NCI-H146 (cell line): ENCODE measurements at places on chromosomes 2 and 18.

DNA sequence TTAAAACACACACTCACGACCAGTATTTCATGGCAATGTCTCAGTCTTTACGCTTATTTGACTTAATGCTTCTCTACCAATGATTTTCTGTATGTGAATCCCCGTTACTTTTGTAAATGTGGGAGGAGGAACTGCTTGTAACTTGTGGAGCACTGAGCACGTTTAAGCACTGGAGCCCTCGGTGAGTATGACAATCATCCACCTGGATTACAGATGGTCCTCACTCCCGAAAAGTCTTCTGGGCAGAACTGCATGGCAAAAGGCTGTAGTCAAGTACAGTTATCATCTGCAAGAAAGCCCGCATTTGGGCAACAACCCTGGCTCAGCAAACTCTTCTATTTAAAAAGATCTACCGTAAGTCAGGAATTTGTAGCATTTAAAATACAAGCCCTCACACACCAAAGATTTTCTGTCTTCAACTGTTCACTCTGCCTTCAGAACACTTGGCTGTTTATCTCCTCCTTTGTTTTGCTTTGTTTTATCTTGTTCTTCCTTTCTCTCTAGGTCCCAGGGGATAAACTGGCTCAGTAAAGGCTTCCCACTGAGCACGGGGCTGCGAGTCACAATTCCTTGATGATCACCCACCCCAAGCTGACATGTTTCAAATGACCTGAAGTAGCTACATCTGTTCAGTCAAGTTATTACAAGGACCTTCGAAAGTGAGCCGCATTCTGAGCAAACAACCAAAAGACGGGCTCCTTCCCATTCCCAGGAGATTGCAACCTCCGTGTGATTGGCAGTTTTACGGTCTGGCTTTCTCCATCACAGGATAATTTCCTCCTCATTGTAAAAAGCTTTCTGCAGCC is 102.2 kb downstream of the DLGAP1 start:
- DNase-seq = no peak

- DNase-seq = no peak
Observed at GRCh38 chr2:95282458-95282857, 8.2 kb downstream of the PROM2 start.

DNA sequence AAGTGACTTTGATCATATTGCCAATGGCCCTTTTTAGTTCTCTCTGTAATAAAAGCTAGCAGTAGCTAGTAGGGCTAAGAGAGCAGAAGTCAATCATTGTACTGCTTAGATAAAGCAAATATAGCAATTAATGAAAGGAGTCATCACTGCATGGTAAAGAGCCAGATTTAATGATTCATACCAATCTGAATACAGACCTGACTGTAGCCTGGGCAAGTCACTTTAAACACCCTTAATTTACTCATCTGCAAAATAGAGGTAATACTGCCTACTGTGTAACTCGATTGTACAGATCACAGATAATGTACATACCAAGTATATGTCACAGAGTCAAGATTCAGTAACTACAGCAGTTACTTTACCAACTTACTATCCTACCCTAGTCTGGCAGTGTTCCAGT is 63.6 kb downstream of the ASXL2 start:
- no peak for DNase-seq

DNA sequence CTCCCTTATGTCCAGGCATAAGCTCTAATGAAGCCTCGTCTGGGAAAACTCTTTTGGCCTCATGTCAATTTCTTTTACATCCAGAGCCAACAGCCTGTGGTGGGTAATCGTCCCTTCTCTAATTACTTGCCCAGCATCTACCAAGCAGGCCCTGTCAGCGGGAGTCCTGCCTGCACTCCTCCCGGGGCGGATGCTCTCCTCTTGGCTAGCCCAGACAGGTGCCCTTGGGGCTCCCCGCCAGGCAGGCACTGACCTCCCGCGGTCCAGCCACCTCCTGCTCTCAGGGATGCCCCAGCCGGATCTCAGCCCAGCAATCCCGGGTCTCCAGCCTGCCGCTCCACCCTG is 74.2 kb downstream of the NCAPH start:
- peak; percentile 92 for DNase-seq

DNA sequence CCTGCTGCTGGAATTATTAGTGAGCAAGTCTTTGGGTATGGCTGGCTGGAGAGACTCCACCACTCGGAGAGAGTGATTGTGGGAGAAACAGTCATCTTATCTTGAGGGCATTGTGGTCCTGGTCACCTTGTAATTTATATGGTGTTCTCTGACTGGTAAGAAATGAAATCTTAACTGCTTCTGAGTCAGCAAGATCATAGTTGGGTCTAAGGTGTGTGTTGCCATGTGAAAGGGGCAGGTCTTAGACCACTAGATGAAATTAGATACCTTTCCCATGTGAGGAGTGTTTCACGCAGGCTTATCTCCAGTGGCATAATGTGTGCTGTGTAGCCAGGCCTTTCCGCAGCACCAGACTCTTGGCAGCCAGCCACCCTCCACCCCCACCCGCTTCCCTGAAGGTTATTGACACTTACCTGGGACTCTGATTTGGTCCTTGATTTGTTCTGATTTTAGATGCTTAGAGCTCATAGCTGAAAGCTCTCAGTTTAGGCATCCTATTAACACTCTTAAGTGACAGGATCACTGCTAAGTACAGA is 7.7 kb downstream of the MAPRE3 start:
- peak; percentile 59 for DNase-seq

- no peak for DNase-seq
Observed at GRCh38 chr2:74036010-74036409, 51.3 kb downstream of the TET3 start.

- DNase-seq = no peak
Observed at GRCh38 chr2:161028581-161028980, 131.6 kb upstream of the TANK start.

DNA sequence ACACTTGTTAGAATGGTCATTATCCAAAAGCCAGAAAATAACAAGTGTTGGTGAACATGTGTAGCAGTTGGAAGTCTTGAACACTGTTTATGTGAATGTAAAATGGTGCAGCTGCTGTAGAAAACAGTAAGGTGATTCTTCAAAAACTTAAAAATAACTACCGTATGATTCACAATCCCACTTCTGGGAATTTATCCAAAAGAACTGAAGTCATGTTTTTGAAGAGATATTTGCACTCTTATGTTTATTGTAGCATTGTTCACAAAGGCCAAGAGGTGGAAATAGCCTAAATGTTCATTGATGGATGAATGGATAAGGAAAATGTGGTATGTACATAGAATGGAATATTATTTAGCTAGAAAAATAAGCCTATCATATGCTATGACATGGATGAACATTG is 6.3 kb upstream of the SPP2 start:
- DNase-seq = no peak

DNA sequence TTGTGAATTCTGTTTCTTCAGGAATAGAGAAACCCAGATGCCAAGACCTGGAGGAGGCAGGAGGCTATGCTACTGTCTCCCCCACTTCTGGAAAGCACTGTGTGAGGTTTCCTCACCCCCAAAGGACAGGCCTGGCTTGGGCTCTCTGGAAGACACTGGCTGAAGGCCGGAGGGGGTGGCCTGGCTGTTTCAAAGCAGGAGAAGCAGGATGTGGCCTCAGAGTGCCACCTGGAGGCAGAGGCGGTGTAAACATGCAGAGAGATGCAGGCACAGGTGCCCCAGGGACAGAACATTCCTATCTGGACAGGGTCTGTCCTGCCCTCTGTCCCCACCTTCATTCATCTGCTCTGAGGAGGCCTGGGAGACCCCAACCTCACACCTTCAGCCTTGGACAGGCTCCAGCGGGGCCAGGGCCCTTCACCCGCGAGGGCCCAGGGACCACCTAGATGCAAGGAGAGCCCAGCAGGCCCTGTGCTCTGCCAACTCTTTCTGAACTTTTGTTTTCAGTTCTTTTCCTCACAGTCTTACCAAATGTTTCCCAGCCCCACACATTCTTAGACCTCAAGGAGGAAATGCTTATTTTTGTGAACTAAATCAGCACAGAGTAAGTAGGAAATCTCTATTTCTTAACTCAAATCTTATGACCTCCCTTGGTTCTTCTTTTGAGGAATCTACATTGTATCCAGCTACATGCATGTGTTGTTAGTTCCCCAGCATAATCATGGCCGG is 79.2 kb downstream of the LONRF2 start:
- peak; percentile 82 for DNase-seq

- DNase-seq = no peak
Observed at GRCh38 chr2:143124445-143124844, 4.8 kb upstream of the ARHGAP15 start.

GRCh38 chr2:119204525-119204924 is 19.1 kb upstream of the STEAP3 start:
- DNase-seq = no peak

GRCh38 chr2:2748399-2749205 is 417.5 kb upstream of the MYT1L start:
- no peak for DNase-seq

DNA sequence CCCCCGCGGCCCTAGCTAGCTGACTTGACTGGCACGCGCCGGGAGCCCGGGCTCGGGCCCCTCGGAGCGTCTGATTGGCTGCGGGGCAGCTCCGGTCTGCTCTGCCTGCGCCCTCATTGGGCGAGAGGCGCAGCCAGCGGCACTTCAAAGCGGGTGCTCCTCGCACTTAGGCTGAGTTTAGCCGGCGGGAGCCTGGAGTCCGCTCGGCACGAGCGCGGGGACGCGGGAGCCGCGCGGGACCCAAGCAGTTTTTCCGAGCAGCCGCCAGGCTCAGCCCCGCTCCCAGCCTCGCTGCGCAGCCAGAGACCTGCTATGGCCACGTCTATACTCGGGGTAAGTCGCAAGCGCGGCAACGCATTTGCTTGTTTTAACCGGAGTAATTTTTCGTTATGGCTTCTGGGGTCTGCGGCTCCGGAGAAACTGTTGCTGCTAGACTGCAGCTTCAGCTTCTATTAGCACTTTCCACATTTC is at the start of gene SP9:
TSS of gene SP9 (plus strand) at position 174 of the 471 bp plus-strand sequence. CDS start at position 313, 139 bp downstream.
- DNase-seq = no peak
